ENCODE measurements at places on chromosomes 7 and 10.

- DNase-seq = no peak
These were observed 612.8 kb downstream of the IPMK start for GRCh38 chr10:57654856-57655255.

DNA sequence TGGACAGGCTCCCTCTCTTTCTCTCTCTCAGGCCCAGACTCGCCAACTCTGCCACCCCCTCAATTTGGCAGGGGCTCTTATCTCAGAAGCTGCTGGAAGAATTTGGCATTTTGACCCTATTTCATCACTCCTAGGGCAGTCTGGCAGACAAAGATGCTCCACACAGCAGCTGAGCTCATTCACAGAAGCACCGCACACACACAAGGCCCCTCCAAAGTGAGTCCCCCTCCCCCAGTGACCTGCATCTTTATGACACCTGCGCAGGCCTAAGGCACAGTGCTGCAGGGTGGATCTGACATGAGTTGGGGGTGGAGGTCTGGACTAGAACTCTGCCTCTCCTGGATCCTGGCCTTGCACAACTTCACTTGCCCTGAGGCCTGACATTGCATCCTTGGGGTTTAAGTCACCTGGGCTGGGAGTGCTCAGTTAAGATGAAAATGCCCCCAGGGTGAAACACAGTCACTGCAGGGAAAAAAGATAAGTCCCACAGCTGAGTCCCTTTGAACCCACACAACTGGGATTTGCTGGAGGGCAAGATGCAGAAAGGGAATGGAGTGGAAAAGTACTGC is 41.1 kb upstream of the DUSP5 start:
- no peak for DNase-seq

DNA sequence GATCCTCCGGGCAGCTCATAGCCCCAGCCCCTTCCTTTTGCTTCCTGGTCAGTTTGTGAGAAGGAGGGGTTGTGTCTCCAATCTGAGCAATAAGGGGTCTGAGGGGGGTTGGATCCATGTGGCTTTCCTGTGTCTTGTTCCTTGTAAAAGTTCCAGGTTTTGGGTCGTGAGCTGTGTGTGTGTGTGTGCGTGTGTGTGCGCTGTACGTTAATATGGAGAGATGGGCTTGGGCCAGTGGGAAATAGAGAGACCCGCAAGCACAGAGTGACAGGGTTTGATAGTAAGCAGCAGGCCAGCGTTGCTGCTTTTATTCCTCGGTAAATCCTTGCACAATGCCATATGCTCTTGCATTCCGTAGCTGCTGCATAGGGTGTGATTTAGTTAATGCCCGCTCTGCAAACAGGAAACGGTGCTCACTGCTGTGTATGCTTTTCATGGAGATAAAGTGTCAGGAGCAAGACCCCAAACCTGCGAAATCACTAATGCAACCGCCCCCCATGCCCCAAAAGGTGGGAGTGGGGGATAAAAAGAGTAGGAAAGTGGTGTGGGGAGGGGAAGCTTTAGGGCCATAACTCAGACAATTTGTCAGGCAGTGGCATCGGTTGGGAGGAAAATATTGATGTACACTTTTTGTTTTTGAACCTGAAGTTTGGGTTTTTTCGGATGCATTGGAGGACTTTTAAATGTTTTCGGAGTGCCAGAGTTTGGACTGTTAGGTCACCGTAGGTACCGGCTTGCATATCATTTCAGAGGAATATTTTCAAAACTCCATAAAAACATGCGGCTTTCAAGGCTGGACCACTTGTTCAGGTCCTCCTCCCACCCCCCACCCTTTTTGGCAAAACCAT is 108.7 kb downstream of the TCF7L2 start:
- peak; percentile 70 for DNase-seq

DNA sequence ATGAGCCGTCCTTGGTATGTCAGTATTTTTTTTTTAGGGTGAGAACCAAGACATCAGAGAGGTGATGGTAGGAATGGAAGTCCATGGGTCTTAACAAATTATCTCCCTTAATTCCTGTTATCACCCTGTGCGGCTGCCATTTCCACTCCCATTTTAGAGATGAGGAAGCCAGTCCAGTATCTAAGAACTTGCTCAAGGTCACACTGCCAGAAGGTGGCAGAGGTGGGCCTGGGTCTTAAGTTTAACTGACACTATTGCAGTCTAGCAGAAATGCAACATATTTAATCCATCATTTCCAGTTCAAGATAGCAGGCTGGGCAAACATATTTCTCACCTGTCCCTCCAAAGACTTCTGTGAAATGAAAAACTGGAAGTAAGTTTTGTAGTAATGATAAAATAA is 108.3 kb downstream of the GLI3 start:
- DNase-seq = no peak

- DNase-seq = no peak
These were observed 34.1 kb downstream of the ACADSB start for GRCh38 chr10:123042708-123043408.

GRCh38 chr7:50738932-50739331 is 43.8 kb downstream of the GRB10 start:
- DNase-seq = no peak

- no peak for DNase-seq
These were observed 580 bp downstream of the FAM200A start for GRCh38 chr7:99551334-99551733.

DNA sequence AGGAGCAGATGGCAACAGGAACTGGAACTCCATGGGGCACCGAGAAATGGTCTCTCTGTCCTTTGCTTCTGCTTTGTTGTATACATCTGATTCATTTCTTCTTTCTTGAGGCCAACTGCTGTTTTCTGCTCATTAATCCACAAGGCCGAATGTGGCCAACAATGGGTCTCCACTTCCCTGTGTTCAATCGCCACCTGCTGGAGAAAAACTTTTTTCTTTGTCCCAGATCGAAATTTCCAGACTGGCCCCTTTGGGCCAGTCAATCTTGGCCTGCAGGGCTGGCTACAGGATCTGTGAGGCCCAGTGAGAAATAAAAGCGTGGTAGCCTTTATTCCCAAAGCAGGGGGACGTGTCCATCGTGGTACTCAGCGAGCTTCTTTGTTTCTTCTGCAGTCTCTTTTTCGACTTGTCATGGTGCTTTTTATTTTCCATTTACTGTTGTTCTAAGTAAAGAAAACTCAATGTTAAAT is 58.8 kb downstream of the PARP12 start:
- peak; percentile 71 for DNase-seq
